Stimulated activated CD8-positive, alpha-beta memory T cell treated with anti-CD3 and anti-CD28 coated beads, Interleukin-4, amount 100 ng/mL, for 48 hours (primary cell): ENCODE measurements at places on chromosomes 12 and 14.

DNA sequence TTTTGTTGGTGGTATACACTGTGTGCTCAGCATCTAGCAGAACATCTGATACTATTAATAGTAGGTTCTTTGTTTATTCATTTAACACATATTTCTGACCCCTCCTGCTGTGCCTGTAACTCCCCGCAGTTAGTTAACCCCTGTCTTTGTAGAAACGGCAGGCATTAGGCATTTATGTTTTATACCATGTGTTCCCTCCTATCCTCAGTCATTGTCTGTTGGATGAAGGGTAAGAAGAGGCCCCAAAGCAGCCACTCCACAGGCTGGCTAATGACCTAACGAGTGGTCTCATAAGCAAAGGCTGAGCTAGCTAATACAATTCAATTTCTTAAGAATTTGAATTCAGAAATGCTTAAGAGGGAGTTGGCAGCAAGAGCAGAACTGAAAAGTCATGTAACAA, 170.8 kb downstream of the TMX1 start:
- DNase-seq: no peak

- DNase-seq: no peak
Observed at GRCh38 chr12:132907216-132907615, 19.8 kb upstream of the CHFR start.

DNA sequence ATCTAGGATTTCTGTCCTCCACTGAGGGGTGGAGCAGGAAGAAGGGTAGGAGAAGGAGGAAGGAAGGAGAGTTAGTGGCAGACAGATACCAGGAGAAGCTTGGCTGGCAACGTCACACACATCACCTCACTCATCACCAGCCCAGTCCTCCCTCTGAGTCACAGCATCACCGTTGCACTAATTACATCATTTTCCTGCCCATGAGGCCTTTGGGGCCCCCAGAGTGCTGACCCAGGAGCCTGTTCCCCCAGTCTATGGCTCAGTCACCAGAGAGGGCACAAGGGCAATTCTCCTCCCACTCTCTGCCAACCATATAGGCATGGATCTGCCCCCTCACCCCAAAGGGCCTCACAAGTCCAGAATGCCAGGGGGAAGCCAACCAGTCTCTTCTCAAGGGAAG, 4.6 kb downstream of the RND1 start:
- DNase-seq: no peak

- DNase-seq: no peak
Observed at GRCh38 chr14:103949131-103949790, 6.9 kb upstream of the RD3L start.

DNA sequence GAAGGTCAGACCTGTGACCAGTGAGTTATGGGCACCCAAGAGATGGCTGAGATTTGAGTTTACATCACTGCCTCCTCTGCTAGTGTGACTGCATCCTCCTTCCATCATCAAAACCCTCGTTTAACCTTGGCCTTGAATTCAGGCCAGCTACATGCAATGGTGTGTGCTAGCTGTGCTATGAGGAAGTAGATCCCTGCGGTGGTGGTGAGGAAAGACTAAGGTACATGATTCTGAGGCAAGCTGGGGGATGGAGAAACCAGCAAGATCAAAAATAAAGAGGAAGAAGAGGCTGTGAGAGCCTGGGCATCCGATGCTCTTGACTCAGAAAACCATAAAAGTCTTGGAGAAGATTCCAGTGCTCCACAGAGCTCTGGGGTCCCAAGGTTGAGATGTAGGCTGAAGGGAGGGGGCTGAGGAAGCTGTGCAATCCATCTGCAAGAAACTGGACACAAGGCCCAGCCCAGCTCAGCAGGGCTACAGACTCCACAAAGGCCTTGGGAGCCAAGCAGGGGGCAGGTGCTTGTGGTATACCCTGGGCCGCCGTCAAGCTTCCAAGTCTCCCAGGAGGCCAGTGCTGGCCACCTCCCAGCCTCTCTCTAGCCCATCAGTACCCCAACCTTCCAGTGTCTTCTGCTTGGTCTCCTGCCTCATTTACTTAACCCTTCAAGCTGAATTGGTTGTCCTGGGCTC, 774.8 kb downstream of the VRK1 start:
- DNase-seq: no peak

- no peak for DNase-seq
Observed at GRCh38 chr12:68342966-68343365, 10.8 kb upstream of the MDM1 start.

- DNase-seq: peak; percentile 72
Observed at GRCh38 chr12:121786440-121786825, 7.1 kb downstream of the RHOF start.

DNA sequence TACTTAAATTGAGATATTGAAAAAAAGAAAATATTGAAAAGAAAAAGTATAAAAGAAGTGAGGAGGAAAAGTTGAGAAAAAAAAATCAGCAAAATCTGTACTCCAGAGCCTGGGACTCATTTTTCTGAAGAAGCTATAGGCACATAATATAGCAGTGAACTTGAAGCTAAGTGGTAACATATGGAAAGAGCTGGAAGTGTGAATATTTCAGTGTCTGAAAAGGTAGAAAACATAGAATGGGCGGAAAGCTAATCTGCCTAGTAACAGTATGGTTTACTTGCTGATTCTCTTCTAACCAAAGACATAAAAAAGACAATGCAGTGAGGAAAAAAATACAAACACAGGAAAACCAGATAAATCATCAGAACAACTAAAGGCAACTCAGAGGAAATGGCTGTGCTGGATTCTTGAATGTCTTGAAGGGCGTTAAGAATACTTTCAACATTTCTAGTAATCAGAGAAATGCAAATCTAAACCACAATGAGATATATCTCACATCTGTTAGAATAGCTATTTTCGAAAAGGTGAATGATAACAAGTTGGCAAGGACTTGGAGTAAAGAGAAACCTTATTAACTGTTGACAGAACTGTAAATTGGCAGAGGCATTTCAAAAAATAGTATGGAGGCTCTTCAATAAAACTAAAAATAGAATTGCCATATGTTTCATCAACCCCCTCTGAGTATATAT, 784.6 kb downstream of the LRFN5 start:
- no peak for DNase-seq

- DNase-seq: no peak
Observed at GRCh38 chr14:25108959-25109358, 59.0 kb upstream of the STXBP6 start.

GRCh38 chr12:24904871-24905270, 44.0 kb downstream of the BCAT1 start:
- no peak for DNase-seq

DNA sequence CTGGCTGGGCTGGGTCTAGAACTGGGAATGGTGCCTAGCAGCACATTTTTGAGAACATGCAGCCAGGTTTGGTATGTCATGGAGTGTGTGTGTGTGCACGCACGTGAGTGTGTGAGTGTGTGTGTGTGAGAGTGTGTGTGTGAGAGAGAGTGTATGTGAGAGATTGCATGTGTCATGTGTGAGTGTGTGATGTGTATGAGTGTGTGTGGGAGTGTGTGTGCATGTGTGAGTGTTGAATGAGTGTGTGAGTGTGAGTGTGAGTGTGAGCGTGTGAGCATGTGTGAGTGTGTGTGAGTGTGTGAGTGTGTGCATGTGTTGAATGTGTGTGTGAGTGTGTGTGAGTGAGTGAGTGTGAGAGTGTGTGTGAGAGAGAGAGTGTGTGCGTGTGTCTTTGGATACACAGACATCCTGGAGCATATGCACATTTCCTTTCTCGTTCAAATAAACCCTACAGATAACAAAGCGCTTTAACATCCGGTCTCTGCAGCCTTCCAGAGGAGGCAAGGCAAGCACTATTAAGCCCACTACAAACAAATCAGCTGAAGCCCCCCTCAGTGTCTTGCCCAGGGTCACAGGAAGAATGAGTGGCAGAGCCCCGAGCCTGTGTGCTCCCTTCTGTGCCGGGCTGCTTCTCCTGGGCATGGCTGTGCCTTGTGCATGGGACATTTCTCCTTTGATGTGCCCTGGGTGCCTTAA, 108.7 kb upstream of the ETV6 start:
- DNase-seq: no peak

GRCh38 chr12:47762850-47763465, 4.3 kb upstream of the RAPGEF3 start:
- DNase-seq: no peak

GRCh38 chr12:44655846-44656245, 220.3 kb downstream of the NELL2 start:
- no peak for DNase-seq

- DNase-seq: peak; percentile 29
Observed at GRCh38 chr14:60722107-60722356, 2.1 kb downstream of the SIX4 start.

- DNase-seq: no peak
Observed at GRCh38 chr12:50986966-50987737, 34.8 kb downstream of the HIGD1C start.

GRCh38 chr12:130990034-130990433, 36.3 kb downstream of the ADGRD1 start:
- DNase-seq: no peak

GRCh38 chr12:95574799-95575452, 23.6 kb upstream of the USP44 start:
- no peak for DNase-seq

DNA sequence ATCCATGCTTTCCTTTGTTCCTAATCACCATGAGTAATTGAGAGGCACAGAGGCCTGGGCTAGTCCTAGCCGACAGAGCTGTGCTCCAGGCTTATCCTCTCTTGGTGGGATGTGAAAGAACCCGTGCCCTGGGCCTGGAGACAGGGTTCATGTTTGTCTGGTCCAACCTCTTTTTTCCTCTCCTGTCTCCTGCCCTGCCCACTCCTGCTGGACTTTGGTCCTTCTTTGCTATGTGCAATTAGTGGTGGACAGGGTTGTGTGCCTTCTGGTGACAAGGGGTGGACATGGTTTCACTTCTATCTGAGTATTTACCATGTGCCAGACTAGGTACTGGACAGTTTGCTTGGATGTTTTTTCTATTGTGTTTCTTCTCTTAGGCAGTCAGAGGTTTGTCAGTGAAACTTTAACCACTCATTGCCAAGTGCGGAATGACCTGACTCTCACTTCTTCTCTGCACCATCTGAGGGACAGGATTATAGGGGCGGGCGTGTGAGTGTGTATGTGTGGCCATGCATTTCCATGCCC, 126.1 kb downstream of the SMOC1 start:
- DNase-seq: no peak

DNA sequence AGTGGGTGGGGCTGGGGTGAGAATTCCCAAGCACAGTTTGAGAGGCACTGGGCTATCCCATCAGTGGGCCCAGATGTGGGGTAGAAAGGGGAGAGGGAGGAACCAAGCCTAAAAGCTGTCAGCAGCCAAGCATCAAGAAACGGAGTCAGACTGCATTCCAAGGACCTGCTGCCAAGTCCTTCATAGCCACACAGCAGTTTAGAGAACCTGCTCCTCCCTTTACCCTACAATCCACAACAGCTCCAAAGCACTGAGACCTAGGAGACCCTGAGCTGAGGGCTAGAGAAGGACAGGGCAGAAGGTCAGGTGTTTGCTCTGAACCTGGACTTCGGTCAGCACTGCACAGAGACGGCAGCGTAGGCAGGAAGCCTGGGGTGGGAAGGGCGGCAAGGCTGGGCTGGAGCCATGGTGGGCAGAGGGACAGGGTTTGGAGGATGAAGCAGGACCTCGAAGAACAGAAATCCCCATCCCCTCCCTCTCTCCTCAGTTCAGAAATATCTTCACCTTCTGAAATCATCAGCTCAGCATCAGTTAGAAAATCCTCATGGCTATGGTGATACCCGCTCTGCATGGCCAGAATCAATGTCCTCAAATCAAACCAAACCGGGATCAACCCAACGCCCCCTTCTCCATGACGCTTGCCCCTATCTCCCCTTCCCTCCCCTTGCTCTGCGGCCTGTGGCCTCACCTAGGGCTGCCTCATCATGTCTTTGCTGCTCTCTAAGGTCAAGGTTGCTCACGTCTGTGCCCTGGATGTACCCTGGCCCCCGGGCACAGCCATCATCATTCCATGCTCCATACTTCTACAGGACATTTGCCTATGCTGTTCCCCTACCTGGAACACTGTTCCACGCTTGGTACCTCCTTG, 12.9 kb upstream of the SERPINA4 start:
- no peak for DNase-seq

DNA sequence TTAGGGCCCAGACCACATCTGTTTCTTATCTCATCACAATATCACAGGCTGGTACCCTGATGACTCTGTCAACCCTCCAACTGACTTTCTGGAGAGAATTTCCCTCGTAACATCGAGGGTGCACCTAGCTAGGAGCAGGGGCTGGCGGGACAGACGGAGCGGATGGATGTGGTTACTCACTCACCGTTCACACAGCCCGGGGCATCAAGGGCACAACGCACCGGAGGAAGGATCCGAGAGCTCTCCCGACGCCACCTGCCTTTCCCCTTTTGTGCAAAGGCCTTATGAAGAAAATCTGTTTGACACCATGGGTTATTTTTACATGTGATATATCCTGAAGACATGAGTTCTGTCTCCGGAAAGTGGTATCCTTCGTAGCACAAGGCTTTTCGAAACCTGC, 31.4 kb downstream of the SLC15A4 start:
- DNase-seq: no peak

GRCh38 chr14:51552275-51552674, 99.4 kb upstream of the FRMD6 start:
- no peak for DNase-seq

GRCh38 chr12:78090266-78090665, 259.6 kb downstream of the NAV3 start:
- DNase-seq: no peak

- DNase-seq: no peak
Observed at GRCh38 chr12:92132288-92132687, 13.4 kb downstream of the BTG1 start.

DNA sequence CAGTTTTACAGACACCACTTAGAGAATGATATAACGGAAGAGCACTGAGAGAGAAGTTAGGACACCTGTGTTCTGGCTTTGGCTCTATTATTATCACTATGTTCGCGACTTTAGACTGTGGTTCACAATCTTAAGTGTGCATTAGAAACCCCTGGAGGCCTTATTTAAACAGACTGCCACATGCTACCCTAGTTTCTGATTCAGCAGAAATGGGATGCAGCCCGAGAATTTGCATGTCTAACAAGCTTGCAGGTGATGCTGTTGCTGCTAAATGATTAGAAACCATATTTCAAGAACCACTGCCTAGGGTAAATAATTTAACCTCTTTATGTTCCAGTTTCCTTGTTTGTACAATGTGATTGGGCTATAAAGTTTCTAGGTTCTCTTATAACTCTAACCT, 3.6 kb upstream of the RAD51AP1 start:
- no peak for DNase-seq

DNA sequence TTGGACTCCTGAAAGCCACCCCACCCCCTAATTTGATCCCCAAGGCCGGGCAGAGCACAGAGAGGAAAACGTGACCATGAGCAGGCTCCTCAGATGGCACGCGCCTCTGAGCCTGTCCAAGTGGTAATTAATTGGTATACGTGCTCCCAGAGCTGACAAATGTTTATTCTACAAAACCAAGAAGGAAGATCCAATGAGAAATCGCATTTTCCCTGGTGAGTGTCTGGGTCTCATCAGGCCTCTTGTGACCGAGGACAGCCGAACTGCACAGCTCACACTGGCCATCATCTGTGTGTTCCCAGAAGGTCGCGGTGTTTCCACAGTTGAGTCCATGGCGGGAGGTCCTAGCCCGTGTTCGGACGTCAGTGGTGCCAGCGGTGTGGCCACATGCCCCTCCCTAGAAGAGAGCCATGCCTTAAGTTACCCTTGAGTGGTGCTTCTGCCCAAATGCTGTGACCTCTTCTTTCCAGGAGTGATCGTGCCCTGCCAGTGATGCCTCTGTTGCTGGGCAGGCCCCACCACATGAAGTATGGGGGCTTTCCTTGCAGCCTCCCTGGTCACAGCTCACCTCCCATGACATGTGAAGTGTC, 317.5 kb upstream of the RTL1 start:
- DNase-seq: no peak
